ENCODE measurements at places on chromosomes 13 and 19.

DNA sequence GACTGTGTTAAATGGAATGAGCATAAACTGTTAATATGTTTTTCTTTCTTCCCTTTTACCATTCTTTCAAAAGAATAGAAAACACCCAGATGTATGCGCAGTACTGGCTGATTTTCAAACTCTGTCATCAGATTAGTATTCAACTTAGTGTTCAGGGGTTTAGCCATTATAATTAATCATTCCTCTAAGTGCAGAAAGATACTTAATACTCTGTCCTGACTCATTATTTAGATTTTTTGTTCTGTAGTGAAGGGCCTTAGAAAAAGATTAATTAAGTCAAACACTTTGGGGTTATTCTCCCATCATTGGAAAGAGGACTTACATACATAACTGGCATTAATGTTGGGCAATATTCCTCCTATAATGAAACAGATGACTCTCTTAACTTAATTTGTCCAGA, 1316.7 kb upstream of the SLC10A2 start:
- no peak for DNase-seq

DNA sequence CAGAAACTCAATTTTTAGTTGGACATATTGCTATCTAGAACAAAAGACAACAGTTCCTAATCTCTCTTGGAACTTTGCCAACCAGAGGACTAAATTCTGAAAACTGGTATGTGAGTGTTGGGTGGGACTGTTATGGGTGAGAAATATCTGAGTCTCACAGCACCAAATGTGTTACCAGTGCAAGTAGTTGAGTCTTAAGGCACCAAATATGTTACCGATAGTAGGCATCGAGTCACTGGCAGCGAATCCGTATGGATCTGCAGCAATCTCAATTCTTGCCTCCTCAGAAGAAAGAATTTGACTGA, 575.2 kb downstream of the DACH1 start:
- no peak for DNase-seq

GRCh38 chr13:101454767-101455166, 2.3 kb downstream of the ITGBL1 start:
- DNase-seq: no peak

DNA sequence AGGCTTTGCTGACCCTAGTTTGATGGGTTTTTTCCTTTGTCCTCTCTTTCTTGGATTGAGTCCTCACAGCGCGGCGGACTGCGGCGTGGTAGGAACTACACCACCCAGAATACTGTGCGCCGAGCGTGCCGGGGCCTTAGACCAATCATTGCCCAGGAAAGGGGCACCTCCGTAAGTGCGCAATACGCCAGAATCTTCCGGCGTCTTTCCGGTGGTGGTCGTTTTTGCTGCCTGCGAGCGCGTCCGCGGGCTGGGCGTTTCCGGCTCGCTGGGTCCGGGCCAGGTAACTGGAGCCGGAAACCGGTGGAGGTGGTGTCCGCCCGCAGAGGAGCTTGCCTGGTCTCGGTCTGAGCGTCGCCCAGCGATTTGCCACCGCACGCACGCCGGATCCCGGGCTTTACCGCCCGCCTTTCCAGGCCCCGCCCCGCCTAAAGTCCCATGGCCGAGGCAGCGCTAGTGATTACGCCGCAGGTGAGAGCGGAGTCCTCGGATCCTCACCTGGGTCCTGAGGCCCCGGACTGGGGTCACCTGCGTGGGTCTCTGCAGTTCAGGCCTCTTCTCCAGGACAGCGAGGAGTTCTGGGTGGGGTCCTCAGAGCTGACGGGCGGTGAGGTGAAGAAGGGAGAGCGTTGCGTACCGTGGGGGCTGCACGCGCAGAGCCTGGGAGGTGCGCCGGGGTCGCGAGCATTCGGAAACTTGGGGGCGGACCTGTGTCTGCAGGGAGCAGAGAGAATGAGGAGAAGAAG, at the start of gene ZNF549:
TSS of gene ZNF549 (plus strand) at position 221 of the 746 bp plus-strand sequence. CDS start at position 439, 218 bp downstream.
- DNase-seq: peak; percentile 65

GRCh38 chr19:29524912-29525831, 622 bp upstream of the VSTM2B start:
- DNase-seq: no peak

- DNase-seq: no peak
These were observed 110.7 kb downstream of the EFNB2 start for GRCh38 chr13:106424805-106425204.

DNA sequence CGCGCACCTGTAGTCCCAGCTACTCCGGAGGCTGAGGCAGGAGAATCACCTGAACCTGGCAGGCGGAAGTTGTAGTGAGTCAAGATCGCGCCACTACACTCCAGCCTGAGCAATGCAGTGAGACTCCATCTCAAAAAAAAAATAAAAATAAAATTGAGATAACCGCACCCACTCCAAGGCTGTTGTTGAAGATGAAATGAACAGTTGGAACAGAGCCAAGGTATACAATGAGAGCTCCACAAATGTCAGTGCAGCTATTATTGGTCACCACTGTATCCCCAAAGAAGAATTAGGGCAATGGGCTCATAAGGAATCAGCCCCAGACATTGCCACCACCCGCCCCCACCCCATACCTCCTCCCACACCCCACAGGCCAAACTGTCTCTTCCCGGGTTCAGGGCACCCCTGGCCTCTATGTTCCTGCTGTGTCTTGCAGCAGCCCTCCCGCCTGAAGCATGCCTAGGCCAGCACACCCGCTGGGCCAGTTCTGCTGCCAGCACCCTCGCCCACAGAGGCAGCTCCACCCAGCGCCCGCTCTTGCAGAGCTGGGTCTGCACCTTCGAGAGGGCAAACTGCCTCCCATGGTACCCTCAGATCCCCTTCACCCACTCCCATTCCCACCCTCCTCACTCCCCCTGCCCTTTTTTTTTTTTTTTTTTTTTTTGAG, 3.5 kb upstream of the S1PR5 start:
- no peak for DNase-seq

DNA sequence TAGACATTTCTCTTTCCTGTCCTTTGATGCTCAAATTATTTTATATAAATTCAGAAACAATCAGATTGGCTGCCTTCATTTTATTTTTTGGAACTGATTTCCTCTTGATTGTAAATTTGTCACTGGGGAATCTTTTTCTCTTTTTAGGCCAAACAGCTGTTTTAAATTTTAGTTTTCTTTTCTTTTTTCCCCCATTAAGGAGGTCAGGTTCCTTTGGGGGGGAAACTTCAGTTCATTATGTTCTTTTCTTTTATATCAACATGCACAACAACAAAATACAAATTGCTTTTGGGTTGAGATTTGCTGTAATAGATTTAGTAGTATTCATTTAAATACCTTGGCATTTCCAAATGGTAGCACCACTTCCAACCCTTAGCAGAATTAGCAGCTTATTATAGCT, 264.8 kb upstream of the SPRY2 start:
- DNase-seq: no peak

DNA sequence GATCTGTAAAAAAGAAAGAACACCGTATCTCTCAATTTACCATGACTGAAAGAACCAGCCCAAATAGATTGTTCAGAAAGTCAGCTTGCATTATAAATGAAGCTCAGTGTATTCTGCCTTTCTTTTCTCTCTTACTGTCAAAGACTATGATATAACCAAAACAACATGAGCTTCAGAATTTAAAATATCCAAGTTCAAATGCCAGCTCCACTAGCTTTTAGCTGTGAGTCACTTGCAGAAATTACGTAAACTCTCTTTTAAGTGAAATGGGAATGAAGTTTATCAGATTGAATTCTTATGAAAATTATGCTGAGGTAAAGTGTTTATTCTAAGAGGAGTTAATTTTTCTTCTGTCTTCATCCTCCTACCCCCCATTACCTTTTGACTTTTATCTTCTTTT, 20.0 kb upstream of the POSTN start:
- DNase-seq: no peak

GRCh38 chr13:93859716-93860115, 619.8 kb downstream of the DCT start:
- DNase-seq: no peak

GRCh38 chr19:50379602-50380001, 3.3 kb downstream of the NR1H2 start:
- DNase-seq: no peak

- DNase-seq: no peak
These were observed 15.6 kb downstream of the EMP3 start for GRCh38 chr19:48340995-48341394.

DNA sequence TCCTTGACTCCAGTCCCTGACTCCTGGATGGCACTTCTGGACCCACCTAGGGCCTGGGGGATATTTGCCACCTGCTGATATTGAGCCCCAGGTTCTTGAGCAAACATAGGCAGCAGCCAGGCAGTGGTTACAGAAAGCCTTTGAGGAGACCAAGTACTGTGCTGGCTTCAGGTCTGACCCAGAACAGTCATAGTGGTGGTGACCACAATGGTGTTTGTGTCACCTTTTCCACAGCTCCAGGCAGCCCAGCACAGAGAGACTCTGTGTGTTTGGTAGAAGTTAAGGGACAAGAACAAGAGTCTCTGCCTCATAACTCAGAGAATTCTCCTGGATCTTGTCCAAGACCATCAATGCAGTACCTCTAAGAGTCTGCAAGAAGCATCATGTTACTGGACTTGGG, 14.6 kb upstream of the CLC start:
- no peak for DNase-seq

- DNase-seq: no peak
These were observed 1.3 kb downstream of the RGS9BP start for GRCh38 chr19:32676895-32677359.
